Caco-2 (cell line): ENCODE measurements at places on chromosomes 11 and 22.

GRCh38 chr11:75508051-75508561 lies 17.6 kb downstream of the GDPD5 start:
- no peak for DNase-seq
- no peak overlapping the region for H3K27ac ChIP-seq
- no peak overlapping the region for H3K4me3 ChIP-seq
- no peaks in the 10 kb centered on the region for H3K36me3 ChIP-seq

GRCh38 chr11:80958361-80958760 lies 1517.5 kb upstream of the TENM4 start:
- H3K27me3 ChIP-seq: 0 out of 2 replicates have a peak, but pooled peaks cover 2% of the 10 kb centered on the region
- no peak for DNase-seq
- no peaks in the 10 kb centered on the region for H3K36me3 ChIP-seq
- no peak overlapping the region for H3K27ac ChIP-seq
- no peak overlapping the region for H3K4me3 ChIP-seq

DNA sequence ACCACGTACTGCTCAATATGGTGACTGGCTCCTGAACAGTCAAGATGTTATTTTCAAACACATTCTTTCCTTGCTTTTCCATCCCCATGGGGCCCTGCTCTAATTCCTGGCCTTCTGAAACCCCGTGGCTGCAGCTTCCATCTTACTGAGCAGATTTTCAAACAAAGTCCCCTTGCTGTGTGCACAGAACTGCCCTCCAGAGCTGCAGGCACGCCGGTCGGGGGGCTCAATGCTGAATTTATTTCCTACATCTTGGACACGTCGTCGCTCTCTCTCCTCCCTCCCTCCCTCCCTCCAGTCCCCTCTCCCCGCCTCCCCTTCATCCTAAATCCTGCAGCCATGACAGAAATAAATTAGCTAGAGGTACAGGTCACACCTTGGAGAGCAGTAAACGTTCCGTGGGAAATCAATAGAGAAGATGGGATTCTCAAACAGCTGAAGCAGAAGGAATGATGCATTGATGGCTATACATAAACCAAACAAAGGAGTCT lies 243.1 kb upstream of the BLID start:
- H3K4me1 ChIP-seq: no peaks in the 10 kb centered on the region
- no peak for DNase-seq
- no peaks in the 10 kb centered on the region; the same call in 1 of the 2 replicates for H3K27me3 ChIP-seq
- H3K36me3 ChIP-seq: no peaks in the 10 kb centered on the region
- H3K27ac ChIP-seq: no peak overlapping the region

DNA sequence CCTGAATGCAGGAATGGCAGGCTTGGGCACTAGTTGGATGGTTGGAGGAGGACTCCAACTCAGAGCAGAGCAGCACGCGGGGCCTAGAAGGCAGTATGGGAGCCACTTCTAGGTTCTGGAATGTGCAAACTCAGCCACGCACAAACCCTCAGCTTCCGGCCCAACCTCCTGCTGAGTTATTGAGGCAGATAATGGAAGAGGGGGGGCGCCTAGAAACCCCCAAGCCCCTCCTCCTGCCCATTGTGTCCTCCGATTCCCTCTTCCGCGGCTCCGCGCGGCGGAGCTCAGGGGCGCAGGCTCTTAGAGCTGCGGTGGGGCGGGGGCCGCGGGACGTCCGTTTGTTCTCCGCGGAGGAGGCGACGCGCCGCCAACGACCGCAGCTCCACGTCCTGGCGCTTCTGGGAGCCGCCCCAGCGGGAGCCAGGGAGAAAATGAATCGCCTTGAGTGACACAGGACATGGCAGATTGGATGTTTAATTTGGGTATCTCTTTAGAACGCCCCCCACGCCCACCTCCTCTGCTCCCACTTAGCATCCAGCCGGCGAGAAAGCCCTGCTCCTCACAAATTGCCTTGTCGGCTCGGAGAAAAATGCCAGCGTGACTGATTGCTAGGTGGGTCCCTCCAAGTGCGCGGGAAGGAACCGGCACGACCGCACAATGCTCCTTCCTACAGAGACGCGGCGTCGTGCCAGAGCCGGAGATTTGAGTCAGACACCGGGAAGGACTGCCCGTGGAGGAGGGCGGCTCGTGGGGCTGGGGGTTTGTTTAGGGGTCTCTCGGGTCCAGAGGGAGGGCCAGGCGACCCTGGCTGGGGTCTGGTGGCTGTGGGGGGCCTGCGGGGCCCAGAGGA lies 144.6 kb downstream of the NECTIN1 start:
- H3K27ac ChIP-seq: peak overlapping the region; percentile 30
- H3K4me3 ChIP-seq: peak overlapping the region; percentile 44
- H3K27me3 ChIP-seq: no peaks in the 10 kb centered on the region
- peak; percentile 75 for DNase-seq

DNA sequence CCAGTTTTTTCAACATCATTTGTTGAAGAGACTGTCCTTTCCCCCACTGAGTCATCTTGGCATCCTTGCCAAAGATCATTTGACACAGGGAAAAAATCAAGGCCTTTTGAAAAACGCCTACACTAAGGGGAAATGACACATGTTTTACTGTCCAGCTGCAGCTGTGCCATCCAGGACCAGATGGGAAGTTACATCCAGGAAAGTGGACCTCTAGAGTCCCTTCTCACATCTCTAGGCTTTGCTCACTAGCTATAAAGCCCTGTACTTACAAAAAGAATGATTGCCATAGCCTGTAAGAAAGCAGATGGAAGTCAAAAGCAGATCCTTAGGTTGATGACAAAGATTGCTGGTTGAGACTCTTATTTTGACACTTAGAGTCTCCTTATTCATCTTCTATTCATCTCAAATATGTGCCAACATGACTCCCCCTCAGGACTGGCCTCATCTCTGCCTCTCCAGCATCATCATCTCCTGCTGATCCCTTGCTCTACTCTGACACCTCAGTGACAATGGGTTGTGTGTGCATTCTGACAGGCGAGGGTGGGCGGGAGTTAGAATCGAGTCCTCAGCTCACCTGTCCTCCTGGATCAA lies 22.8 kb downstream of the OSBP2 start:
- H3K36me3 ChIP-seq: no peaks in the 10 kb centered on the region
- no peak overlapping the region for H3K4me3 ChIP-seq
- no peaks in the 10 kb centered on the region for H3K27me3 ChIP-seq

GRCh38 chr11:72696866-72697700 lies 22.9 kb upstream of the PDE2A start:
- H3K27ac ChIP-seq: no peak overlapping the region
- no peaks in the 10 kb centered on the region for H3K27me3 ChIP-seq
- H3K36me3 ChIP-seq: peaks cover 10% of the 10 kb centered on the region

DNA sequence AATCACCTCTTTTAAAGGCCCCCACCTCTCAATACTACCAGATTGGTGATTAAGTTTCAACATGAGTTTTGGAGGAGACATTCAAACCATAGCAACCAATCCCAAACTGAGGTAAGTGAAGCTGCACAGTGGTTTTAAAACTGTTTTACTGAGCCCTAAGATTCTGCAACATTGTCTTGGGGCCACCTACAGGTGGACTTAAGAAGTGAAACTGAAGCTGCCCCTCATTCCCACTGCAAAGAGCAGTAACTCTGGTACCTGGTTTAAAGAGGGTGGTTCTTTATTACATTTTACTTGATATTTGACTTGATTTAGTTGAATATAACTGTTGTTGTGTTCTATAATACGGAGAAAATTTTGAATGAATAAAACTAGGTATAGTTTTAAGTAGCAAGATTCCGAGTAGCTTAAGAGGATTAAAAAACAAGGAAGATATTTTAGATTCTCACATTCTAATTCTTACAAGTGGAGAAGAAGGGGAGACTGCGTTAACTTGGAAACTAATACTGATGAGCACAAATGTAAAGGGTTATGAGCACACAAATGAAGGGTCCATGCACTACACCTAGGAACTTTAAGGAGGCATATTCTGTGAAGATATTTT lies 26.7 kb downstream of the SYT9 start:
- no peaks in the 10 kb centered on the region for H3K36me3 ChIP-seq
- no peaks in the 10 kb centered on the region for H3K27me3 ChIP-seq
- H3K27ac ChIP-seq: no peak overlapping the region
- peak; percentile 42 for DNase-seq
- H3K4me3 ChIP-seq: no peak overlapping the region

GRCh38 chr22:24592851-24593558 lies at the start of gene LRRC75B:
LRRC75B (minus strand) TSS chr22:24593073; CDS start chr22:24593039, 34 bp downstream.
- DNase-seq: peak; percentile 92
- no peaks in the 10 kb centered on the region; the same call in 1 of the 2 replicates for H3K36me3 ChIP-seq
- H3K4me3 ChIP-seq: peak within 1 kb of the TSS; percentile 82

GRCh38 chr11:68734111-68734510 lies 17.2 kb downstream of the TESMIN start:
- no peaks in the 10 kb centered on the region for H3K36me3 ChIP-seq
- no peak overlapping the region for H3K27ac ChIP-seq
- H3K4me1 ChIP-seq: no peaks in the 10 kb centered on the region
- no peak overlapping the region for H3K4me3 ChIP-seq

DNA sequence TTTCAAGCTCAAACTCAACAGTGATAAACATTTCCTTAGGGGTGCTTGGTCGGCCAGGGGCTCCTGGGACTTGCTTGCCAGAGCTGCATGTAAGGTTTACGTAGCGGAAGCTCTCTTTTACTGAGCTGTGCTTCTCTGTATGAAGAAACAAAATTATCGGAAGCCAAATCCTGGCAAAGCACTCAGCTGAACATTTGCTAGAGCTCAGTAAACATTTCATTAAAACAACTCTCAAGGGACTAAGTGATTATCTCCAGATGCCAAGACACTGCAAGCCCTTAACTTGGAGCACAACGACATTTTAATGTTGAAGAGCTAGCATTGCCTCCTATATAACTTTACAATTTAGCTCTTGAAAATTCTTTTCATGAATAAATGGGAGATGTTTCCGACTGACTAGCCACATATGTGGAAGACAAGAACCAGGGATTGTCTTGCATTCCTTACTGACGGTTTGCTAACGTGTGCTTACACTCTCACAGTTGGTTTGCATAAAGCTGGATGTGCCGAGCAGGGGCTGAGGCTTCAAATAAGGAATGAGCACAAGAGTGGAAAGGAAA lies 43.4 kb downstream of the SCUBE2 start:
- no peak overlapping the region for H3K4me3 ChIP-seq
- H3K36me3 ChIP-seq: no peaks in the 10 kb centered on the region
- no peak overlapping the region for H3K27ac ChIP-seq

- H3K36me3 ChIP-seq: no peaks in the 10 kb centered on the region
- H3K27me3 ChIP-seq: no peaks in the 10 kb centered on the region
- H3K4me3 ChIP-seq: no peak overlapping the region
- DNase-seq: no peak
- H3K27ac ChIP-seq: no peak overlapping the region
- H3K4me1 ChIP-seq: no peaks in the 10 kb centered on the region
Observed at GRCh38 chr11:7253800-7254199, 2.1 kb downstream of the SYT9 start.

GRCh38 chr22:37805810-37806277 lies 1.9 kb upstream of the GCAT start:
- no peaks in the 10 kb centered on the region; the same call in 1 of the 2 replicates for H3K36me3 ChIP-seq
- peaks cover 13% of the 10 kb centered on the region for H3K4me1 ChIP-seq
- no peaks in the 10 kb centered on the region for H3K27me3 ChIP-seq
- H3K4me3 ChIP-seq: peak overlapping the region; percentile 46
- H3K27ac ChIP-seq: peak overlapping the region; percentile 92

DNA sequence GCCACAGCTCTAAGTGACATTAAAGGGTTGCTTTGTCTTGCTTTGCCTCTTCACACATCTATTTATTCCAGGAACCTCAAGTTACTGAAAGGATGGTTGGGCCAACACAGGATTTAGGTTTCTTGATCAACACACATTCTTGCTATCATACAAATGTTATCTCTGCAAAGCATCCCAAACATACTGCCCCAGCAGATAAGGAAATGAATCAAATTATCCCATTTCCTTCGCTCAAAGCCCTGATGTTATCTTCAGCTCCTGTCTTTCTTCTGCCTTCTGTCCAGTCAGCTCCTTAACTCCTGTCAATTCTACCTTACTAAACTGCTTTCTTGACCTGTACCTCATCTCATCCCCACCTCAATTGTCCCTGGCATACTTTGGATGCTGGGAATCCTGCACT lies 355.9 kb upstream of the TENM4 start:
- H3K27ac ChIP-seq: no peak overlapping the region
- no peaks in the 10 kb centered on the region for H3K36me3 ChIP-seq

DNA sequence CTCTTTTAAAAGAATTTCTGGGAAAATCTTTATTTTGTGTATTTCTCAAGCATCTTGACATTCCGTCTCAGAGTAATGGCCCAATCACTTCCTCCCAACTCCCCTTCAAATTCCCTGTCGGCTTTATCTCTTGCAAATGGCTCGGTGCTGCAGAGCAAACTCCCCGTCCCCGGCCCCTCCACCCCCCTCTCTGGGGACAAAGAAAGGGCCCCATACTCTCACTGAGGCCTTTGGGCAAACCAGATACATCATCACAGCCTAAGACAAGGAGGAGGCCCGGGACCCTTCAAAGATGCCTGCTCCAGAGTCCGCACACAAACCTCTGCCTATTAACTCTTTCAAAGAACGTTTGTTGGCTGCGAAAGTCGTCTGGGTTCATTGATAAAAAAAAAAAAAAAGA lies 3.9 kb upstream of the SMIM38 start:
- H3K36me3 ChIP-seq: no peaks in the 10 kb centered on the region
- no peak for DNase-seq
- H3K27ac ChIP-seq: no peak overlapping the region
- H3K27me3 ChIP-seq: no peaks in the 10 kb centered on the region

- no peaks in the 10 kb centered on the region for H3K27me3 ChIP-seq
- H3K4me3 ChIP-seq: no peak overlapping the region
- H3K36me3 ChIP-seq: no peaks in the 10 kb centered on the region
- DNase-seq: peak; percentile 75
Observed at GRCh38 chr11:66045177-66045639, 3.8 kb downstream of the GAL3ST3 start.

DNA sequence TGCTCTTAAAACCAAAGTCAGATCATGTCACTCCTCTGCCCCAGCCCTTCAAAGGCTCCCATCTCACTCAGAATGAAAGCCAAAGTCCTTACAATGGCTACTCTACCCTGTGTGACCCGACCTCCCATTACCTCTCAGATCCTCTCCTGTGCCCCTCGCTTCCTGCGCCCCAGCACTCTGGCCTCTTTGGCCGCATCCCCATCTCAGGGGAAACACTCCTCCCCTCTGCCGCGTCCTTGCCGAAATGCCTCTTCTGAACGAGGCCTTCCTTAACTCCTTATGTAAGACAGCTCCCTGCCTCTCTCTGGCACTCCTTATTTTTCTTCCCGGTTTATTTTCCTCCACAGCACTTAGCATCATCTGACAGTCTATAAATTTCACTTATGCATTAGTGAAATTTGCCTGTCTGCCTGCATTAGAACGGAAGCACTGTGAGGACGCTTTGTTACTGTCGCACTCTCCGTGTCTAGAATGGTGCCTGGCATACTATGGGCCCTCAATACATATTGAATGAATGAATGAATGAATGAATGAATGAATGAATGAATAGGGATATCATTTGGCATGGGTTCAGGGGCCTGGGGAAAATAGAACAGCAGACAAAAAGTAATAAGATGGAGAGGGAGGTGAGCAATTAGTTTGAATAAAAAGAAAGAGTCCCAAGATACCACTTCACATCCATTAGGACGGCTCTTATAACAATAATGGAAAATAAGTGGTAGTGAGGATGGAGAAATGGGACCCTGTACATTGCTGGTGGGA lies 137.8 kb downstream of the CEP164 start:
- DNase-seq: no peak
- no peak overlapping the region for H3K27ac ChIP-seq
- H3K4me3 ChIP-seq: no peak overlapping the region
- no peaks in the 10 kb centered on the region for H3K4me1 ChIP-seq
- H3K36me3 ChIP-seq: no peaks in the 10 kb centered on the region

- no peak overlapping the region for H3K27ac ChIP-seq
- peaks cover 12% of the 10 kb centered on the region for H3K4me1 ChIP-seq
- no peaks in the 10 kb centered on the region for H3K27me3 ChIP-seq
Observed at GRCh38 chr22:28249402-28249801, 330.3 kb upstream of the PITPNB start.
